ENCODE measurements at places on chromosomes 7 and 10.

- no peak for DNase-seq
Measured at GRCh38 chr10:113168584-113168983, 218.5 kb downstream of the TCF7L2 start.

GRCh38 chr7:42621543-42622219, 290.2 kb downstream of the C7orf25 start:
- no peak for DNase-seq

DNA sequence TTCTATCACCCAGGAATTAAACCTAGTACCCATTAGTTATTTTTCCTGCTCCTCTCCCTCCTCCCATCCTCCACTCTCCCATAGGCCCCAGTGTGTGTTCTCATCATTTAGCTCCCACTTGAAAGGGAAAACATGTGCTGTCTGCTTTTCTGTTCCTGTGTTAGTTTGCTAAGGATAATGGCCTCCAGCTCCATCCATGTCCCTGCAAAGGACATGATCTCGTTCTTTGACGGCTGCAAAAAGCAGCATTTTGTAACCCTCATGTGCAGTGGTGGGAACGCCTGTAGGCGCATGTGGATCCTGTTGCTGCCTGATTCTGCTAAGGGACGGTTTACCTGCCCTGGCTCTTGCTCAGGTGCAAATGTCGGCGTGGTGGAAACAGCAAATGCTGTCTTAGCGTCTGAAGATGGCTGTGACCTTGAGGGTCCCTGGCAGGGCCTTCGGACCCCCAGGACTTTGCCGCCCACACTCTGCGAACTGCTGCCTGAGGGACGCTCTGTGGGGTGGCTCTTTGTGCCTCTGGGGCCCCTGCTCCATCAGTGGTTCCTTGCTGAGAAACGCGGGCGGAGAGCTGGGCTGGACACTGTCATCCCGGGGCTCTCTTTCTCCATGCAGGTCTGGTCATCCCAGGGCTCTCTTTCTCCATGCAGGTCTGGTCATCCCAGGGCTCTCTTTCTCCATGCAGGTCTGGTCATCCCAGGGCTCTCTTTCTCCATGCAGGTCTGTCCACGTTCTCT, 5.6 kb upstream of the MTG1 start:
- DNase-seq, result no peak

DNA sequence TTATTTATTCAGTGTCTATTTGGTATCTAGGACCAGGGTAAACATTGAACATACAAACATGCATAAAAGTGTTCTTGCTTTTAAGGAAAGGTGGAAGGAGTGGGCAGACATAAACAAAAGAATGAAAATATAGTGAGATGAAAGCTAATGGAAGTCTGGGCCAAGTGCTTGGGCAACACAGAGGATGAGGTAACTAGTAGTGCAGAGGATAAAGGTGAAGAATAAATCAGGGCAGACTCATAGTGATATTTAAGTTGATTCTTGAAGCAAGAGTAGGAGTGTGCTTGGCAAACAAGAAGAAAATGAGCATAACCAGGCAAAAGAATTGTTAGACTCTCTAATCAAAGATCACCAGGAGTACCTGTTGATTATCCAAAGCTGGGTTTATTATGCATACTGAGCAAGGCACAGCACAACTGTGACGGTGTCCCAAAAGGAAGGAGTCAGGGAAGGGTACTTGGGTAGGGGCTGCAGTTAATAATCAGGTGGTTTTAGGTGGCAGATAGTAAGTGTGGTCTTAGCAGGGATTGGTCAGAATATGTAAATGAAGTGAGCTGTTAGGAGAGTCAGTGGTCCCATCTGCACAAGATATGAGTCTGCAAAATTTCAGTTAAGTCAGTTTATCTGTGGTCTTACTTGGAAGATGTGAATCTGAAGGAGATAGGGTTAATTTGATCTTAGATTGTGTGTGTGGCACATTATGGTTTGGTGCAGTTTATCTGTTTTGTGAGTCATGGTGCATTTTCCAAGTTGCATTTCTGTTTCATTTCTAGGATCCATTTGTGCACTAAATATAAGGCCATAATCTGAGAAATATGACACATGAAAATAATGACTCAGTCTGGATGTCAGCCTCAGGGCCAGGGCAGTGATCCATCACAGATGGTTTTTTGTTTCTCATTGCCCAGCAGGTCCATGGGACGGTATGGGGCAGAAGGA, 30.6 kb upstream of the TAX1BP1 start:
- DNase-seq, result peak; percentile 30

GRCh38 chr7:20721086-20721810, 65.4 kb downstream of the SP8 start:
- DNase-seq, result no peak

DNA sequence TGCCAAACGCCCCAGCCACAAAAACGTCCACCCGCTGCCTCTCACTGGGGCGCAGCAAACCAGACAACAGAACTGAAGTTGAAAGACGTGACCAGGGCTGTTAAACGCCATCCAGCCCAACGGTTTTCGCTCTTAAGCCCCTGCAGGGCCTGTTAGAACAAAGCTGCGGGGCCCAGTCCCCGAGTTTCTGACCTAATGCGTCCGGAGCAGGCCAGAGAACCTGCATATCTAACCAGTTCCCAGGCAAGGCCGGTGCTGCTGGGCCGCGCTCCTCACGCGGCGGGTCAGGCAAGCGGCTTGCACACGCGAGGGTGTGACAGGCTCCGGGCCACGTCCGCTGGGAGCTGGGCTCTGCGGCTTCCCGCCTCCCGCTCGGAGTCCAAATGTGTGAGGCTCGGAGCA, 87.0 kb downstream of the PTPRN2 start:
- DNase-seq, result no peak

DNA sequence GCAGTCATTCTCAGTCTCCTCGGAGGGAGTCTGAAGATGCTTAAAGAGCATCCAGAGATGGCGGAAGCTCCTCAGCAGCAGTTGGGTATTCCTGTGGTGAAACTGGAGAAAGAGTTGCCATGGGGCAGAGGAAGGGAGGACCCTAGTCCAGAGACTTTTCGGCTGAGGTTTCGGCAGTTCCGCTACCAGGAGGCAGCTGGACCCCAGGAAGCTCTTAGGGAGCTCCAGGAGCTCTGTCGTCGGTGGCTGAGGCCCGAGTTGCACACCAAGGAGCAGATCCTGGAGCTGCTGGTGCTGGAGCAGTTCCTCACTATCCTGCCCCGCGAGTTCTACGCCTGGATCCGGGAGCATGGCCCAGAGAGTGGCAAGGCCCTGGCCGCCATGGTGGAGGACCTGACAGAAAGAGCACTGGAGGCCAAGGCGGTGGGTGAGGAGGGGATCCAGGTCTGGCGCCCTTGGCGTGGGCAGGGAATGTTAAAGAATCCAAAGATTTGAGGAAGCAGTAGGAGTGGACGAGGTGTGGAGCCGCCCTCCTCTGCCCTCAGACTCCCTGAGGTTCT, 2.9 kb downstream of the ZSCAN25 start:
- DNase-seq, result no peak

DNA sequence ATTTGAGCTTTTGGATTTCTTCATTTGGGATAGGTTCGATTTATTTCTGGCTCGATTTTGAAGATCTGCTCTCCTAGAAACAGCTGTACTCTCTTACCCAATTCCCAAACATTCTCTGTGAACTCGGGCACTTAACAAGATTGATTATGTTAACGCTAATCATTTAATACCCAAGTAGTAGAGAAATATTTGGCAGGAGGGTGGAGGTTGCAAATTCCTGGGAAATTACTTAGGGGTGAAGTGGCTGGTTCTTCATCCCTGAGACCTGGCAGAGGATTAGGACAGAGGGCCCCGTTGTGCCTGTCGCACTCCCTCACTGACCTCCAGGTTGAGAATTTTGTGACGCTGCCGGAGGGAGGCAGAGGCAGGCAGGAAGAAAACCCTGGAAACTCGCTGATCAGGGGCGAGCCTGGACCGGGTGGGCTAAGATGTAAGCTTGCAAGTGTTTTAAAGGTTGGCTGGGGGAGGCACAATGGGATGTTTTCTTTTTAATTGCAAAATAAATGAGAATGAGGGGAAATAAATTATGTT, 182.6 kb downstream of the TCF7L2 start:
- DNase-seq, result no peak

DNA sequence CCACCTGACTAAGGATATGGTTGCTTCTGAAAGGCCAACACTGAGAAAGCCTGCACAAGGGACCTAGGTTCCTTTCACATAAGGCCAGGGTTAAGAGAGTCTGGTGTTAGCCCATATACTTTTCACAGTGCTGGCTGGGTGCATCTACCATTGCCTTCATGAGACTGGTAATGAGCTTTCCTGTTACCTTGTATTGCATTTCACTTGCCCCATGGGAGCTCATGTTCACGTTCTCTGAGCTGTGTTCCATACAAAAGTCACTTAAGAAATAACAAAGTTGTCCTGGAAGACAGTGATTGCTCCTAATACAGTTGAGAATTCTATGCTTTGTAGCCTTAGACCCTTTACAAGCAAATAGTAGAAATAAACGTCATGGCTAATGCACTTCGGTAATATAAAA, 337.8 kb upstream of the TEX47 start:
- DNase-seq, result no peak

DNA sequence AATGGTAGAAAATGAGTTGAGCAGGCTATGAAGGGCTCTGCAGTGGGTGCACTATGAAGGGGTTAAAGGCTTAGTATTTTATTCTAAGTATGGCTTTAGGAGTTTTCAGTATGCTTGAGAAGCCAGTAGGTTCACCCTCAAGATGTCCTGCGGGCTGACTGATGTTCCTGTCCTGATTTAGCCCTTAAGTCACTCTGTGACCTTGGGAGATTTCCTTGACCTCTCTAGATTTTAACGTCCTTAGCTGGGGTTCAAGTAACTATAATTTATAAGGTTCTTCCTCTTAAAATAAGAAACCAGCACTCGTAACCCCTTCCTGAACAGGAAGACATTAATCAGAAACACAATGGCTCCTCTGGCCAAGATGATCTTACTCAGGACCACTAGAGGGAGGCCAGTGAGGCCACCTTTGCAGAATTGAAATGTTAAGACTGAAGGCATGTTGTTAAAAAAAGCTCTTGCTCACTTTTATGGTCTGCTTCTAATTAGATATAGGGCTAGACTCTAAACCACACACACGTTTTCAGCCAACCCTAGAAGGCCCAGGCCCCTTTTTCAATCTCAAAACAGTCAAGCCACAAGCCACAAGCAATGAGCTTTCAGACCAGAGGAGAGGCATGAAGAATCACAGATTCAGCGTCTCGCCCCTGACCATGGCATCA, 41.9 kb downstream of the CDK1 start:
- DNase-seq, result no peak

- no peak for DNase-seq
Measured at GRCh38 chr10:57362811-57363210, 904.9 kb downstream of the IPMK start.

DNA sequence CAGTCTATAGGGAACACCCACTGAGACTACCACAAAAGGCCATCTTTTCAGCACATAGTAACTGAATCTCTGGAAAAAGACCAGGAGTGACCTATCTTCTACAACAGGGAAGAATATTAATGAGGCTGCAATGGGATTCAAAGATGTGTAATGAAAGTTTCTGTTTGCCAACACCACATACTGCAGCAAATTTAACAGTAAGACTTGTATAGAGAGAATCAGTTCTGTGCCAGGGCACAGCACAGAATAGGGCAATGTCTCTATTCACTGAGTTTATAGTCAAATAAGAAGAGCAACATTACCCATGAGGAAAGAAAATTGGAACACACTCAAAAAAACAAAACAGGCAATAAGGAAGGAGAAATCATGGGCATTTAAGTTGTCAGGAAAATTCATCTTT, 91.4 kb upstream of the PTN start:
- no peak for DNase-seq

- DNase-seq, result no peak
Measured at GRCh38 chr10:18497806-18498369, 153.5 kb downstream of the NSUN6 start.

- DNase-seq, result peak; percentile 54
Measured at GRCh38 chr10:30433306-30433729, 666 bp upstream of the MAP3K8 start.

- DNase-seq, result no peak
Measured at GRCh38 chr7:75967487-75967997, 26.9 kb downstream of the TMEM120A start.

GRCh38 chr10:124388476-124388822, 30.3 kb downstream of the OAT start:
- DNase-seq, result no peak

DNA sequence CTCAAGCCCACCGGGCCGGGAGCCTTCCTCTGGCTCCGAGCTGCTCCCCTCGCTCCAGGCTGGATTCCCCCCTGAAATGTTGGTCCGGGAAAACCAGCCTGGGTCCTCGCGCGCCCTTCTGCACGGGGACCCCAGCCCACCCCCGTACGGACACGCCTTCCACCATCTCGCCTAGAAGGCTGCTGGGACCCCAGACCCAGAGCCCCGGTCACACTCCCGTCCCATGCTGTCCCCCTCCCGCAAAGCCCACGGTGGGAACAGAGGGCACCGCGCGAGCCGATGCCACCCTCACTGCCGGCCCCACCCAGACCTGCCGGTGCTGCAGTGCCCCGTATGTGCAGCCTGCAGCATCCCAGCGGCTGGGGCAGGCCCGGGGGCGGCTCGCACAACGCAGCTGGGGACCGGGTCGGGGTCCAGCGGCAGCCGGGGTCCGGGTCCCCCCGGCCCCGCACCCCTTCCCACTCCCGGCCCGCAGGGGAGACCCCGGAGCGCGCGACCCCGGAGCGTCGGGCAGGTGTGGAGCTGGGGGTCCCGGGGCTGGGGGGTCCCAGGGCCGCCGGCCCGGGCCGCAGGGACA, 871 bp downstream of the SPOCK2 start:
- peak; percentile 47 for DNase-seq

GRCh38 chr10:103555325-103555649, 61.8 kb downstream of the NEURL1 start:
- no peak for DNase-seq

- no peak for DNase-seq
Measured at GRCh38 chr7:87330316-87330715, 15.1 kb upstream of the CROT start.

- no peak for DNase-seq
Measured at GRCh38 chr7:79912213-79912633, 222.4 kb upstream of the GNAI1 start.

DNA sequence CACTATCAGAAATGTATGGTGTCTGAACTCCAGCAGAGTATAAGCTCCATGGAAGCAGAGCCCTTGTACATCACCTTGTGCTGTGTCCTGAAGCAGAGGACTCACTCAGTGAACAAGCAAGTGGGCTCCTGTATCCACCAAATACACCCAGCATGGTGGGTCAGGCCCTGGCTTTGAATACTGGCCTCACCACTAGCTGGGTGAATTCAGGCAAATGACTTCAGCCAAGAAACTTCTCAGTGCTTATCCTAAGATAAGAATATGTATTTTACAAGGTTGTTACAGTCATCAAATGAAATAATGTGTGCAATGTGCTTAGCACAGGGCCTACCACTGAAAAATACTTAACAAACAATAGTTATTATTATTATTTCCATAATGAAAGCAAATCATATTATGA, 62.6 kb downstream of the CALD1 start:
- no peak for DNase-seq

DNA sequence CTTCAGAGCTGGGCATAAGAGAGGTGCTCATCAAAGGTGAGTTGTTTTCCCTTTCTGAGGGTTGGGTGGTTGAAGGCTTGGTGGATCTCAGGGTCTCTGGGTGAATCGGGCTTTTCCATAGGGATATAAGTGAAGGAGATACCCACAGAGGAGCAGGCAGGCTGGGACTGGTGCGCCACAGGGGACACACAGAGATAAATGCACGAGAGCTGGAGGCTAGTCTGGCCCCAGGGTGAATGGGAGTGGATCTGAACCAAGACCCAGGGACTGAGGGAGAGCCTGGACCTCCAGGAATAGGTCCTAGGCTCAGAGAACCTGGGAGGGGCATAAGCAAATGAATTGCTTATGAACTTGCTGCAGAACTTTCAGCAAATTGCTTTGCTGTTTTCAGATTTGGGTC, 61.5 kb downstream of the LRRC18 start:
- no peak for DNase-seq
